ENCODE measurements at places on chromosomes 16 and 17. TPM values are rescaled to one million over a fixed set of nuclear protein-coding genes. Genes with fewer than 3 reads are reported as not detected.

The CNTD1 gene
- 0.13 TPM for total RNA-seq

The CCL14 gene
- total RNA-seq: not detected

The LGALS9B gene
- not detected for total RNA-seq

The BAHCC1 gene
- total RNA-seq: 77.4 TPM

The RAC3 gene
- total RNA-seq: 39.4 TPM

The IL21R gene
- 0.10 TPM for total RNA-seq

The ABCA8 gene
- 0.23 TPM for total RNA-seq

The DNAAF8 gene
- 2.3 TPM for total RNA-seq

The NT5M gene
- total RNA-seq: 3.1 TPM

The SLC26A11 gene
- 30.9 TPM for total RNA-seq

The ITGAL gene
- 0.54 TPM for total RNA-seq

The MYH13 gene
- total RNA-seq: not detected

The SDR42E1 gene
- total RNA-seq: 0.33 TPM

The ATP1B2 gene
- 0.08 TPM for total RNA-seq

The DNAI2 gene
- not detected for total RNA-seq

The EFCAB13 gene
- 7.1 TPM for total RNA-seq

The ABCA3 gene
- 58.4 TPM for total RNA-seq

The LAT gene
- 3.7 TPM for total RNA-seq

The METTL2A gene
- total RNA-seq: 34.2 TPM

The HS3ST3A1 gene
- 0.31 TPM for total RNA-seq

The TPSB2 gene
- 0.57 TPM for total RNA-seq

The CIBAR2 gene
- not detected for total RNA-seq

The SPATA32 gene
- 0.26 TPM for total RNA-seq

The CBX2 gene
- 9.0 TPM for total RNA-seq

The CCL13 gene
- not detected for total RNA-seq

The CD300LB gene
- total RNA-seq: not detected

The FADS6 gene
- not detected for total RNA-seq

The ACE gene
- 4.5 TPM for total RNA-seq

The NHLRC4 gene
- total RNA-seq: 4.0 TPM

The ACSF3 gene
- 30.8 TPM for total RNA-seq

The ACACA gene
- 131 TPM for total RNA-seq

The ANKS4B gene
- not detected for total RNA-seq

The SEPHS2 gene
- 68.5 TPM for total RNA-seq

The MEFV gene
- 0.46 TPM for total RNA-seq

The CDH11 gene
- total RNA-seq: 0.64 TPM

The NUBP2 gene
- 85.8 TPM for total RNA-seq

The DCAKD gene
- 24.3 TPM for total RNA-seq

The LPO gene
- not detected for total RNA-seq

The GLYR1 gene
- total RNA-seq: 111 TPM

The ZDHHC7 gene
- 71.5 TPM for total RNA-seq

The MYH1 gene
- total RNA-seq: not detected

The KRTAP2-3 gene
- total RNA-seq: not detected
